Activated naive CD4-positive, alpha-beta T cell treated with anti-CD3 and anti-CD28 coated beads, Interleukin-2, amount 10 ng/mL, durations not matched to agents 7 days and 5 days (primary cell): ENCODE measurements at places on chromosomes 11 and 22.

DNA sequence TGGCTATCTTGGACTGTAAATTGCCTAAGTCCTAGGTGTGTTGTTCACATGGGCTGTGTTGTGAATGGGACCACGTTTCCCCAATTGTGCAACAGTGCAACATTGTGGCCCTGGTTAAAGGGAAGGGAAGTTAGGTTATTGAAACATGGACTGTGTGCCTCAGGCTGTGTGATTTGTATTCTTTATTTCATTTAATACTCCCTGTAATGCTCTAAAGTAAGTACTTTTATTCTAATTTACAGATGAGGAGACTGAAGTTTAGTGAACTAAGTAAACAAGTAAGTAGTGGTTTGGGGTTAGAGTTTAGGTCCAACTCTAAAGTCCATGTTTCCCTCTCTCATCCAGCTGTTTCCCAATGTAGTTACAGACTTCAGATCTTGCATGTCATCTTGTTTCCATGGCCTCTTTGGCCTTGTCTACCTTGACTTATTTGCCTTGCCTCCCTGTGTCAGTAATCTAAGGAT lies 77.7 kb downstream of the STIM1 start:
- DNase-seq: no peak
- no peak overlapping the region for H3K4me3 ChIP-seq
- no peaks in the 10 kb centered on the region for H3K27me3 ChIP-seq

DNA sequence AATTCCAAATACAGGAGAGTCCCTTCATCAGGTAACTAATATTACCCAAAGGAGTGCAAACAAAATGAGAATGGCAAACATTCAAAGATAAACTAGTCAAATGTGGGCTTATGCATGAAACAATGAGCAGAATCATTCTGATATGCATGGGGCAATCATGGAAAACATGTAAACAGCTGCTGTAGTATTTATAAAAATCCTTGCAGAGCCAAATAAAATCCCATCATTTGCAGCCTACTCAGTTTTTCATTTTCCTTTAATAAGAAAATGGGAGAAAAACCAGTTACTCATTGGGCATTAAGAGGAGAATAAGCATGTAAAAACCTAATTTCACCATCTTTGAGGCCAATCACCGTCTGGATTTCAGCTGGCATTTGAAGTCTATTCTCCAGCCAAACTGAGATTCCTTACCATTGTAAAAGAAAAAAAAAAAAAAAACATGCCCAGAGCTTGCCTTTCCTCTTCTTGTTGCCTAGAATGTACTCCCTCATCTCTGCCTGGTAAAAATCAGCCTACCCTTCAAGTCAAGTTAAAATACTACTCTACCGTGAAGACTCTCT lies 249.1 kb downstream of the TTC28 start:
- H3K36me3 ChIP-seq: no peaks in the 10 kb centered on the region
- no peak overlapping the region for H3K27ac ChIP-seq
- DNase-seq: no peak
- no peaks in the 10 kb centered on the region for H3K4me1 ChIP-seq
- H3K27me3 ChIP-seq: peaks cover 4% of the 10 kb centered on the region

- H3K36me3 ChIP-seq: peaks cover 76% of the 10 kb centered on the region
- H3K27me3 ChIP-seq: peaks cover under 1% of the 10 kb centered on the region
- DNase-seq: no peak
Measured at GRCh38 chr22:39314251-39314971, 5.0 kb downstream of the RPL3 start.

- DNase-seq: no peak
- H3K4me1 ChIP-seq: peaks cover 21% of the 10 kb centered on the region
- H3K27ac ChIP-seq: peak overlapping the region; percentile 37
- peaks cover 16% of the 10 kb centered on the region for H3K36me3 ChIP-seq
- no peaks in the 10 kb centered on the region for H3K27me3 ChIP-seq
- H3K4me3 ChIP-seq: no peak overlapping the region
Measured at GRCh38 chr11:65212226-65212801, 30.6 kb downstream of the CAPN1 start.

GRCh38 chr11:134628426-134628825 lies 216.4 kb upstream of the B3GAT1 start:
- no peaks in the 10 kb centered on the region for H3K36me3 ChIP-seq
- no peak for DNase-seq
- H3K4me1 ChIP-seq: no peaks in the 10 kb centered on the region
- H3K27ac ChIP-seq: no peak overlapping the region
- H3K4me3 ChIP-seq: no peak overlapping the region

DNA sequence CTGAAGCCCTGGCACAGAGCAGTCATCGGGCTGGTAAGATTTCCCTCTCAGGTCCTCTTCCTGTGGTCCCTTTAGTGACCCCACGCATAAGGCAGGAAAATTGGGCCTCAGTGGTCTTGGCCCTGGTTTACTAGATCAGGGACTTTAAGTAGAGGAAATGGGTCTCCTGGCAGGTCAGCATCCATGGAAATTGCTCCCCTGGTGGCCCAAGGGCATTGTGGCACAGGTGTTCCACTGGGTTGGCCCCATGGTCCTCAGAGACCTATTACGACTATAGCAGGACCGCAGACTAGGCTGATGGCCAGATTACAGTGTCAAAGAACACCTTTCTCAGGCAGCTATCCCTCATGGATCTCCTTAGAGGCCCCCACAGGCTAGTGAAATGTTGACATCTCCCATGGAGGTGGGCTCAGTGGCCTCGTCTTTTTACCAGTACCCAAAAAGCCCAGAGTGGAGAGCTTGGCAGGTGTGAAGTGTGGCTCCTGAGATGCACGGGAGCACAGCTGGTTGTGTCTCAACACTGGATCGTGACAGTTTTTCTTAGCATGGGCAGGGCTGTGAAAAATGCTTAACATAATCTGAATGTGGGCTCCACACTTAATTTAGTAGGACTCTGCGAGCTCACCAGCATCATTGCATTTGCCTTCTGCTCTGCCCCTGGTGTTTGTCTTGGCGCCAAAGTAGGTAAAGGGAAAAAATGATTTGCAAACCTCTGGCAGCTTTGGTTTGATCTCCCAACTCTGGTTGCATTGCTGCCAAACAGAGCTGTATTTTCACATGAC lies 74.2 kb downstream of the ZBTB16 start:
- no peak for DNase-seq
- peaks cover 56% of the 10 kb centered on the region for H3K4me1 ChIP-seq
- no peak overlapping the region for H3K4me3 ChIP-seq
- H3K36me3 ChIP-seq: peaks cover 1% of the 10 kb centered on the region

GRCh38 chr22:30535182-30535581 lies 11.4 kb downstream of the SEC14L6 start:
- H3K4me3 ChIP-seq: no peak overlapping the region
- no peak for DNase-seq
- peaks cover 34% of the 10 kb centered on the region for H3K27me3 ChIP-seq
- no peaks in the 10 kb centered on the region for H3K4me1 ChIP-seq

GRCh38 chr11:83282084-83282716 lies 4.0 kb downstream of the CCDC90B start:
- peaks cover 41% of the 10 kb centered on the region for H3K4me1 ChIP-seq
- H3K27me3 ChIP-seq: no peaks in the 10 kb centered on the region
- H3K36me3 ChIP-seq: peaks cover 36% of the 10 kb centered on the region
- no peak overlapping the region for H3K27ac ChIP-seq

DNA sequence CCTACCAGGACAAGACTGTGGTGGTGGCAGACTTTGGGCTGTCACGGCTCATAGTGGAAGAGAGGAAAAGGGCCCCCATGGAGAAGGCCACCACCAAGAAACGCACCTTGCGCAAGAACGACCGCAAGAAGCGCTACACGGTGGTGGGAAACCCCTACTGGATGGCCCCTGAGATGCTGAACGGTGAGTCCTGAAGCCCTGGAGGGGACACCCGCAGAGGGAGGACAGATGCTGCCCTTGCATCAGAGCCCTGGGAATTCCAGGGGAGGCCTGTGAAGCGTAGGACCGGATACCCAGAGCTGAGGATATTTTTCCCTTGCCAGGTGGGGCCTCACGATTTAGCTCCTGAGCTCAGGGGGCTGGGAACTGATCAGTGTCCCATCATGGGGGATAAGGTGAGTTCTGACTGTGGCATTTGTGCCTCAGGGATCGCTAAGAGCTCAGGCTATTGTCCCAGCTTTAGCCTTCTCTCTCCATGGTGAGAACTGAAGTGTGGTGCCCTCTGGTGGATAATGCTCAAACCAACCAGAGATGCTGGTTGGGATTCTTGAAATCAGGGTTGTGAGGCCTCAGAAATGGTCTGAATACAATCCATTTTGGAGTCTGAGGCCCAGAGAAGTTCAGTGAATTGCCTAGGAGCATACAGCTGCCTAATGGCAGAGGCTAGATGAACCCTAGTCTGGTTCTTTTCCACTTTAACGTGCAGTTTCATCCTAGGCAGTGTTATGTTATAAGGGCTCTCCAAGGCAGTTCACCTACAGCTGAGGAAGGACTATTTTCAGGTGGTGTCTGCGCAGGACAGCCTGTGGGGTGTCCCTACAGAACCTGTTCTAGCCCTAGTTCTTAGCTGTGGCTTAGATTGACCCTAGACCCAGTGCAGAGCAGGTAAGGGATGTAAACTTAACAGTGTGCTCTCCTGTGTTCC lies 19.5 kb downstream of the PIK3IP1 start:
- DNase-seq: peak; percentile 71
- no peak overlapping the region for H3K4me3 ChIP-seq
- peaks cover 72% of the 10 kb centered on the region for H3K36me3 ChIP-seq
- H3K4me1 ChIP-seq: peaks cover 37% of the 10 kb centered on the region

DNA sequence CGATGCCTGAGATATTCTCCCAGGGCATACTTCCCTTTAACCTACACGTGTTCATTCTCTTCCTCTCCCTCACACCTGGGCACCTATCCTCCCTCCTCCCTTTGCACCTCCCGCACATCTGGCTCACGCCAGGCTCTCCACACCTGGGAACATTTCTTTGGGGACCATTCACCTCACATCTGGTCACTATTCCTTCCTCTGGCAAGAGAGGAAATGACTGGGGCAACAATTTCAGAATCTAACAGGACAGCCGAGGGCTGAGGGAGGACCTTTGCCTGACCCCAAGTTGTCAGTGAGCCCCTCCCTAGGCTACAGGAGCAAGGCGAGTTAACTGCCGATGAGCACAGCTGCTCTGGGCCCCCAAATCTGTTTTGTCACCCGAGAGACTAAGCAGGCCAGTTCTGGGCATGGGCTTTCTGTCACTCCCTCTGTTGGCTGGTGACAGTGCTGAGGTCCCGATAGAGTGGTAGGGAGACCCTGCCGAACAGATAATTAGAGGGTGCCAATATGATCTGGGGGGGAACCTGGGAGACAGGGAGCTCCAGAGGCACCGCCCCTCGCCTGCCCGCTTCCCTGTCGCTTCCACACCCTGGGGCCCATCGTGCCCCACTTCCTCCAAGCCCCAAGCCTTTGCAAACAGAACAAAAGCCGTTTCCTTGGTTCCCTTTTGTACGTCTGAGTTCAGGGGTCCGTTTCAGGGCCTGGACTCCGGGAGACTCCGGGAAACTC lies 45.6 kb downstream of the EIF3F start:
- no peaks in the 10 kb centered on the region for H3K36me3 ChIP-seq
- no peak overlapping the region for H3K27ac ChIP-seq
- no peak overlapping the region for H3K4me3 ChIP-seq
- DNase-seq: no peak
- peaks cover 4% of the 10 kb centered on the region for H3K4me1 ChIP-seq

DNA sequence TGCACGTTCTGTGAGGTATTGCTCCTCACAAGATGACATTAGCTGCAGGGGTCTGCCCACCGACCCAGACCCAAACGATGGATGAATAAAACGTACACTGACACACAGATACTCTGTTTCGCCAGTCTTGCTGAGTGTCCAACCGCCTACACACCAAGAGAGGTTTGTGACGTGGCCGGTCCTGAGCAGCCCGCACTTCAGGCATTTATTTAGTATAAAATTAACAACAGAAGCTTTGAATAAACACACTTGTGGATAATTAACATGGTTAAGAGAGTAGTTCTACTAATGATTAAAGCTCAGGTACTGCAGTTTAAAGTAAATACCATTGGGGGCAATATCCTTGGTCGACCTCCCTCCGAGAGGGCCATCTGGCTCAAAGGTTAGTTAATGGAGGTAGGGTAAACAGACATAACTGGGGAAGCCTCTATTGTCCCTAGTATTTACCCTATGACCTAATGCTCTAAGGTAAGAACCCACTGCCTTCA lies 75.7 kb downstream of the CCDC83 start:
- no peak for DNase-seq
- no peaks in the 10 kb centered on the region for H3K36me3 ChIP-seq
- no peak overlapping the region for H3K27ac ChIP-seq
- H3K4me3 ChIP-seq: no peak overlapping the region
- peaks cover 22% of the 10 kb centered on the region for H3K27me3 ChIP-seq

GRCh38 chr22:37300551-37301017 lies 18.3 kb downstream of the CYTH4 start:
- H3K27ac ChIP-seq: peak overlapping the region; percentile 96
- peaks cover 87% of the 10 kb centered on the region for H3K36me3 ChIP-seq
- DNase-seq: peak; percentile 75
- peaks cover 94% of the 10 kb centered on the region for H3K4me1 ChIP-seq

- H3K27ac ChIP-seq: no peak overlapping the region
- peaks cover 10% of the 10 kb centered on the region for H3K27me3 ChIP-seq
- no peak overlapping the region for H3K4me3 ChIP-seq
- no peak for DNase-seq
- no peaks in the 10 kb centered on the region for H3K4me1 ChIP-seq
Measured at GRCh38 chr22:47340851-47341436, 578.5 kb downstream of the TBC1D22A start.

- no peaks in the 10 kb centered on the region for H3K4me1 ChIP-seq
- no peak for DNase-seq
Measured at GRCh38 chr11:102874852-102875251, at the start of gene MMP12. TSS of gene MMP12 (minus strand) at chr11:102874982. CDS start at chr11:102874937, 45 bp downstream.

DNA sequence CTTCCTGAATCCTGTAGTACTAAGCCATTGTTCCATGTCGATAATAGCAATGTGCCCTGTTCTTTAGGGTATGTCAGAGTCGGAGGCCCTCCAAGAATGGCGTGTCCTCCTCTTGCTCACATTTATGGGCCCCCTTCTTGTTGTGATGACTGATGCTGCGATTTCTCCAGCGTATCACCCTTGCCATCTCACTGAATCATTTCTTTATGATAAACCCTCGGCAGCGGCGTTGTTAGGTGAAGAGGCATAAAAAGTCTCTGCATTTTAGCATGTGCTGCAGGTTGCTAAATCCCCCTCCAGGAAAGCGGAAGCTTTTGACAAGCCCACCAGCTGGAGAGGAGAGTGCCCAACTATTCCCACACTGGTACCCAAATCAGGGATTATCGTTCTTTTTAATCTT lies 1045.3 kb downstream of the BRD1 start:
- H3K27me3 ChIP-seq: no peaks in the 10 kb centered on the region
- H3K36me3 ChIP-seq: no peaks in the 10 kb centered on the region
- DNase-seq: no peak
- no peak overlapping the region for H3K4me3 ChIP-seq
- no peak overlapping the region for H3K27ac ChIP-seq

GRCh38 chr11:112776834-112777233 lies 184.4 kb upstream of the NCAM1 start:
- no peak for DNase-seq
- H3K4me3 ChIP-seq: no peak overlapping the region
- H3K27ac ChIP-seq: no peak overlapping the region
- no peaks in the 10 kb centered on the region for H3K36me3 ChIP-seq
